ENCODE measurements at places on chromosomes 1 and 21.

- no peak for DNase-seq
Measured at GRCh38 chr1:53246261-53247134, 8.2 kb upstream of the MAGOH start.

GRCh38 chr1:214801191-214801590, 198.2 kb downstream of the CENPF start:
- DNase-seq = no peak

DNA sequence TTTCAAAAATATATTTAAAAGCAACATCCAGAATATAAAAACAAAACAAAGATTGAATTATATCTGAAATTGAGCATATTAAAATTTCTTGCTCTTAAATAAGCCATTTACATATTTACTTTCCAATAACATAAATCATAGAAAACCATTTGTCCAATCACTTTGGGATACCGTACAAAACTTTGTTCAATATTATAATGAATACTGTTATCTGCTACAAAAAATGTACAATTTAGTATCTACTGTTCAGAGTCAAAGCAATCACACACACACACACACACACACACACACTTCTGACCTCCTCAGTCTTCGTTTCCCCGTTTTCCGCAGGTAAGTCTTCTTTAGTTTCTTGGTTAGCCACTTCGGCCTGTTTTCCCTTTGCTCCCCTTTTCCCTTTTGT, 4.0 kb downstream of the HMGN1 start:
- DNase-seq = no peak

DNA sequence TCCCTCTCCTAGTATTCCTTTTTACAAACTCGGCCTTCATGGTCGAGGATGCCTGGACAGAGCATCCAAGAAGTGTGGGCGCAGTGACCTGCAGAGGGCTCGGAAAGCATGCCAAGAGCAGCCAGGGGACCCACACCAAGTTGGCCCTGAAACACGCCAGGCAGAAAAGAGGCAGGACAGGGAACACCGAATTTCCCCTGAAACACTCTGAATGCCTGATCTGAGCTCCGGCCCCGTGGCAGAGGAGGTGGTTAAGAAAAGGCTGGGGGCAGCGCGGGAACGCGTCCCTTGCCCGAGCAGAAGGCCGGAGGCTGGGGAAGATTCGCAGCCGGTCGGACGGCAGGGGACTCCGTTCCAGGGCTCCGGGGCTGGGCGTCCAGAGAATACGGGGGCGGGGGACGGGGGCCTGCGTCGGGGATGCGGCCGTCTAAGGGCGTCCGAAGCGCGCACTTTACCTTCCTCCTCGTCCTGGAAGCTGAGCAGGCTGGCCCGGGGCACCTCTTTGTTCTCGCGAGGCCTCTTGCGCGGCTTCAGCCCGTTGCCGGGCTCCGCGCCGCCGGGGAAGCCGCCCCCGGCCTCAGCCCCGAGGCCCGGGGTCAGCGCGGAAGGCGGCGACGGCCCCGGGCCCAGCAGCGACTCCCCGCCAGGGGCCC, 558 bp downstream of the PAXBP1 start:
- DNase-seq = no peak

GRCh38 chr1:29638281-29638680, 402.0 kb downstream of the PTPRU start:
- no peak for DNase-seq

DNA sequence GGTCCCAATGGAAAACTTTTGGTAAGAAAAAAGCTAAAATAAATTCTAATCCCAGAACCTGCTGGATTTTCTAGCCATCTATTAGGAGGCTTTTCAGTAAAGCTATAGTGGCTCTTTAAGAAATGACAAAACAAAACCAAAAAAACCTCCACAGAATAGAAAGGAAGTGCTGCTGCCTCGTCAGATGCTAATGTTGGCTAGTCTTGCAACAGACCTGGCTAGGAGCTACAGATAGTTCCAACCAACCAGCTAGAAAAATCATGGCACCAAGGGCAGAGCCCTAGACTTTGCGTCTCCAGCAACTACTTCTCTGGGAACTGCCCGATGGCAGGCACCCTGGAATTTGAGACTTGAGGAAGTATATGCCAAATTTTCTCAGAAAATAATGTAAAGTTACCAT, 7.6 kb downstream of the CD101 start:
- no peak for DNase-seq

GRCh38 chr21:44735821-44736220, 24.4 kb upstream of the TSPEAR start:
- DNase-seq = no peak

DNA sequence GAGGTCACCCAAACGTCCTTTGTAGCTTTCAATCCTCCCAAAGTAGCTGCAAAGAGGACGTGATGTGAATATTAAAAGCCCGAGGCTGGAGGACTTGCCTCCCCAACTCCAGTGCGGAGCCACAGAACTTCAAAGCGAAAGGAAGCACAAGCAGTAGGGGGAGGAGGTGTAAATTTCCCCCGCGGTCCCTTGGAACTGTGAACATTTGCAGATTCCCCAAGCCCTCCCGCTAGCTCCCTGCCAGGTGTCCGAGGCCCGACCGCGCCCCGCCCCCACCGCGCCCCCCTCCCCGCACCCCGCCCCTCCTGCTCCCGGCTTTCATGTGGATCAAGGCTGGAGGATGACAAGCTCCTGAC, 41.5 kb upstream of the HAO2 start:
- no peak for DNase-seq

DNA sequence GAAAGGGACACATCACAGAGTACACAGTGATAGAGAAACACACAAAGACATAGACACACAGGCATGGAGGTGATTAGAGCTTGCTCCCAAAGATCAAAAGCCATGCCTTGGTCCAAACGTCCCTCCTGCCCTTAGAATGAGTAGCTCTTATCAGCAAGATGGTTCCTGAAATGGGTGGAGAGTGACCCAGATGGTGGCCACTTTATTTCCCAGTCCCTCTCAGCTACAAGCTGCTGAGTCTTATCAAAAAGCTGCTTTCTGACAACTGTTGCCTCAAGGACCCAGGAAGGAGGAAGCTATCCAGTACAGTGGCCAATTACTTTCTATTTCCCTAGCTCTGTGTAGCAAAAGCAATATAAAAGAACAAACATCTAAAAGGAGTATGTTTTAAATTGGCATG, 7.7 kb upstream of the CLCA1 start:
- no peak for DNase-seq

GRCh38 chr1:155827450-155827849, 29.6 kb downstream of the GON4L start:
- no peak for DNase-seq

- no peak for DNase-seq
Measured at GRCh38 chr1:34845131-34845901, 14.2 kb downstream of the SMIM12 start.

- no peak for DNase-seq
Measured at GRCh38 chr1:174049514-174049913, 27.4 kb upstream of the RC3H1 start.

- no peak for DNase-seq
Measured at GRCh38 chr1:157773493-157774350, 3.2 kb downstream of the FCRL2 start.

- DNase-seq = no peak
Measured at GRCh38 chr1:163924041-163924440, 602.3 kb downstream of the NUF2 start.

GRCh38 chr21:44480200-44481053, 25.1 kb downstream of the LRRC3 start:
- DNase-seq = no peak

DNA sequence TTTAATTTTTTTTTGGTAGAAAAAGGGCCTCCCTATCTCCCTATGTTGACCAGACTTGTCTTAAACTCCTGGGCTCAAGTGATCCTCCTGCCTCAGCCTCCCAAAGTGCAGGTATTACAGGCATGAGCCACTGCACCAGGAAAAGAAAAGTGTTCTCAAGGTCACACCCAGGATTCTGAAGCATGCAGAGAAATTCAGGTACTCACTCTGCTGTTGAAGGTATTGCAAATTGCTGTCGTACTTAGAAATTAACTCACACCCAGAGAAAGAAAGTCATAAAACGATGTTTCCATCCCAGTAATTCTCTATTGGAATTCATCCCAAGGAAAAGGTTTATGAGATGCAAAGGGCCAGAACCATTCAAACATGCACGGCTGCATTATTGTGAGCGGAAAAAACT, 73.7 kb downstream of the DHRS3 start:
- DNase-seq = no peak
